ENCODE measurements at places on chromosomes 6 and 20. TPM values are rescaled to one million over a fixed set of nuclear protein-coding genes. Genes with fewer than 3 reads are reported as not detected.

- no peaks in the 10 kb centered on the region for H3K27me3 ChIP-seq
- H3K27ac ChIP-seq, result peak overlapping the region; percentile 82
- peak overlapping the region; percentile 93 for H3K4me3 ChIP-seq
- H3K36me3 ChIP-seq, result no peaks in the 10 kb centered on the region
Measured at GRCh38 chr6:131063764-131064272, 773 bp upstream of the EPB41L2 start.

DNA sequence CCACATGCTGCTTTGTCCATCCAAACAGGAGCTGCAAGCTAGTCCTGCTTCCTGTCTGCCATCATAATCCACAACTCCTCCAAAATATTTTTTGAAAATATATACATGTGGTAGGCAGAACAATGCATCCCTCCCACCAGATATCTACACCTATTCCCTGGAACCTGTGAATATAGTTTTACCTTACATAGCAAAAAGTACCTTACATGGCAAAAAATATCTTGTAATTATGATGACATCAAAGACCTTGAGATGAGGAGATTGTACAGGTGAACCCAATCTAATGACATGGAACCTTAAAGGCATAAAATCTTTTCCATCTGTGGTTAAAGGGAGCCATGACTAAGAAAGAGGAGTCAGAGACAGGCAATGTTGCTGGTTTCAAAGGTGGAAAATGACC is 15.3 kb upstream of the RGS17 start:
- no peak for DNase-seq
- H3K27me3 ChIP-seq, result no peaks in the 10 kb centered on the region
- H3K4me1 ChIP-seq, result no peaks in the 10 kb centered on the region
- no peak overlapping the region for H3K27ac ChIP-seq

DNA sequence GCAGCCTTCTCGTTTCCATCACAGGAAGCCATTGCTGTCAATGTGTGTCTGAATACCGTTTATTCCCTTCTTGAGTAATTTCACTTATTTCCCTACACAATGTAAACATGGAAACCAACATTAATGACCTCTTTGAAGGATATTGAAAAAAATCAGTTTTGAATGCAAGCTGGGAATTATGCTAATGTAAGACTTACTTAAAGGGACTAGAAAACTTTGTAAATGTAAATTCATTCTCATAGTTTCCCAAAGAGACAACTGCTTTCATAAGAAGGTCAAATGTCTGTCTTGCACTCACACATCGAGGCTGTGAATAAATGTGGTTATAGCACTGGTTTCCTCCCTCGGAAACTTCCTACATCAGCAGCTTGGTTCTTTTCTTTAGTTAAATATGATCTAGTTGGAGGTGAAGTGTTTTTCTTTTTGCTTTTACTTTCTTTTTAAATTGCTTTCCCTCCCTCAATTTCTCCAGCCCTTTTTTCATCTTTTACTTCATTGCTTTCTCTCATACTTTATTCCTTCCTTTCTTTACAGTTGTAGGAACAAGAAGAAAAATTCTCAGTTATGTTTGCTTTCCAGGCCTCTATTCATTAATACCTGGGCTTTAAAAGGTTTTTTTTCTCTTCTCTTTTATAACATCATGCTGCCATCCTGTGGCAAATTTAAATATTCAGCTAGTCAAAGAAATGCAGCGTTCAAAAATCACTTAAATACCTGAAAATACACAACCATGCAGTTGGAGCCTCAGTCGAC is 108.3 kb downstream of the TNFAIP3 start:
- peak overlapping the region; percentile 99 for H3K27ac ChIP-seq
- no peak for DNase-seq
- H3K27me3 ChIP-seq, result no peaks in the 10 kb centered on the region
- no peaks in the 10 kb centered on the region for H3K36me3 ChIP-seq
- peaks cover 35% of the 10 kb centered on the region for H3K4me1 ChIP-seq
- peak overlapping the region; percentile 89 for H3K4me3 ChIP-seq

- no peak overlapping the region for H3K4me3 ChIP-seq
- no peak for DNase-seq
- H3K27ac ChIP-seq, result no peak overlapping the region
- H3K36me3 ChIP-seq, result no peaks in the 10 kb centered on the region
Measured at GRCh38 chr20:54062812-54063280, 7.5 kb downstream of the BCAS1 start.

DNA sequence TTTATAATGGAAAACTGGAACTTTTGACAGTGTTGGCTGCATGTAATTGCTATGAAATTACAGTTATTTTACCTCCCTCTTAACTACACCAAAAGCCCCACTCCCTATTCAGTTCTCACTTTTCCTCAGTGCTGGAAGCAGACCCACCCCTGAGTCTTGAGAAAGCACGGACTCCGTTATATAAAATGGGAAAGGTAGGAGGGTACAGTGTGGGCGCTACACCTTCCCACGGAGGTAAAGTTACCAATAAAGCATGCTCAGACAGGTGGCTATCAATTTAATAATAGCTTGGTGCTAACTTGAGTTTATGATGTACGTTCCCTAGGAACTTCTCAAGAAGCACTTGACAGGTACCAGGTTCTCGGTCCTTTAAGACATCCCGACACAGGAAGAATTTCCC is 59.0 kb downstream of the CLIC5 start:
- no peaks in the 10 kb centered on the region for H3K27me3 ChIP-seq
- H3K27ac ChIP-seq, result no peak overlapping the region
- H3K36me3 ChIP-seq, result peaks cover 11% of the 10 kb centered on the region
- no peak overlapping the region for H3K4me3 ChIP-seq
- DNase-seq, result no peak
- peaks cover 2% of the 10 kb centered on the region for H3K4me1 ChIP-seq

GRCh38 chr6:158027590-158028285 is 46.1 kb downstream of the SYNJ2 start:
- H3K27me3 ChIP-seq, result no peaks in the 10 kb centered on the region
- peaks cover 43% of the 10 kb centered on the region for H3K4me1 ChIP-seq
- H3K27ac ChIP-seq, result peak overlapping the region; percentile 95
- DNase-seq, result no peak

DNA sequence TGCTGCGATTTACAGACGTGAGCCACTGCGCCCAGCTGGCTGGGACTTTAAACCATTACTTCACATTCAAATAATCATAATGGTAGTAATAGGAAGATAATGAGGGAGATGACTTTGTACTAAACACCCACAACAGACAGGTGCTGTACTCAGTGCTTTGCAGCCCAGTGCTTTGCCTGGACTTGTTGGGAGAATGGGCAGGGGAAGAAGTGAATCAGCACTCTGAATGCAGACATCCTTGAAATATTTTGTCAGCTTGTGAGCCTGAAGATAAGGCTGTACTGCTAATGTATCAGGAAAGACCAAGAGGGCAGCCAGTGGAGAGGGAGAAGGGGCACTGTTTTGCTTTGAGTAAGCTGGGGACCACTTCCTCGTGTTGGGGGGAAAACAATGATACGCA is 17.4 kb downstream of the NKX2-2 start:
- no peak overlapping the region for H3K27ac ChIP-seq
- H3K4me3 ChIP-seq, result no peak overlapping the region
- DNase-seq, result no peak
- H3K27me3 ChIP-seq, result peaks cover 74% of the 10 kb centered on the region
- H3K4me1 ChIP-seq, result no peaks in the 10 kb centered on the region
- peaks cover 7% of the 10 kb centered on the region for H3K36me3 ChIP-seq

- no peaks in the 10 kb centered on the region for H3K36me3 ChIP-seq
- DNase-seq, result no peak
- no peak overlapping the region for H3K27ac ChIP-seq
Measured at GRCh38 chr6:101490857-101491256, 97.3 kb downstream of the GRIK2 start.

MUC22 gene
- total RNA-seq, result not detected

C20orf202 gene
- total RNA-seq, result 0.22 TPM

TTI1 gene
- total RNA-seq, result 16.0 TPM

FOXS1 gene
- not detected for total RNA-seq

SLC17A1 gene
- not detected for total RNA-seq

Data from T-helper 17 cell (primary cell).